ENCODE measurements at places on chromosomes 12 and 14. TPM values are rescaled to one million over a fixed set of nuclear protein-coding genes. Genes with fewer than 3 reads are reported as not detected.

DNA sequence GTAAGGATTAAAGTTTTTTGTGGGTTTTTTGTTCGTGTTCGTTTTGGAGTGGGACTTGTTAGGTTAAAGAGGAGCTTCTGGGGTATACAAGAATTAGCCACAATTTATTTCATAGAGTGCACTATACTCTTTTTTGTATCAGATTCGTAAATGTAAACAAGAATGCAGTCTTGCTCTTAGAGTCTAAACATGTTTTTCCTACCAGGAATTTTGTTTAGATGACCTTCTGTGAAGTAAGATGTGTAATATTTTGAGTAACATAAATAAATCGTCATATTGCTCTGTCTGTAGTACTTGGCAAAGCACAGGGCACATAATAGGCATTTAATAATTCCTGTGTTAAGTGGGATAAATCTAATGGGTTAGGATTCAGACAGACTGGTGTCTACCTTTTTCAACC lies 9.6 kb downstream of the CNOT2 start:
- no peak overlapping the region for H3K27ac ChIP-seq
- H3K4me1 ChIP-seq = peaks cover 4% of the 10 kb centered on the region
- no peaks in the 10 kb centered on the region for H3K36me3 ChIP-seq
- H3K27me3 ChIP-seq = no peaks in the 10 kb centered on the region
- no peak overlapping the region for H3K4me3 ChIP-seq
- DNase-seq = no peak

DNA sequence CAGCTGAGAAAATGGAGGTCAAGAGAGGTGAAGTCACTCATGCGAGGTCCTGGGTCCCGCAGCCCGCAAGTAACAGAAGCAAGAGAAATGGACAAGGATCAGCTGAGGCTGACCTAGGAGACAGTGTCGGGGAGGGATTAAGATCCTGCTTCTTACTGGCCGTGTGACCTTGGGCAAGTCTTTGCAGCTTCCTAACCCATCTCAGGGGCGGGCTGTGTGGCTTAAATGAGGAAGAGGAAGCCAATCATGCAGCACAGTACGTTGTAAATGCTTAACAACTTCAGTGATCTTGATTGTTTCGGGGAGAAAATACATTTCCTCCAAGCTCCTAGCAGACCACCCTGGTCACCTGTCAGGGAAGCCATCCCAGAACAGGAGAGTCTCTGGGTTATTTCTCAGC lies 7.1 kb upstream of the PGF start:
- H3K27me3 ChIP-seq = no peaks in the 10 kb centered on the region
- no peaks in the 10 kb centered on the region for H3K36me3 ChIP-seq
- no peaks in the 10 kb centered on the region for H3K4me1 ChIP-seq
- no peak overlapping the region for H3K4me3 ChIP-seq
- DNase-seq = no peak

DNA sequence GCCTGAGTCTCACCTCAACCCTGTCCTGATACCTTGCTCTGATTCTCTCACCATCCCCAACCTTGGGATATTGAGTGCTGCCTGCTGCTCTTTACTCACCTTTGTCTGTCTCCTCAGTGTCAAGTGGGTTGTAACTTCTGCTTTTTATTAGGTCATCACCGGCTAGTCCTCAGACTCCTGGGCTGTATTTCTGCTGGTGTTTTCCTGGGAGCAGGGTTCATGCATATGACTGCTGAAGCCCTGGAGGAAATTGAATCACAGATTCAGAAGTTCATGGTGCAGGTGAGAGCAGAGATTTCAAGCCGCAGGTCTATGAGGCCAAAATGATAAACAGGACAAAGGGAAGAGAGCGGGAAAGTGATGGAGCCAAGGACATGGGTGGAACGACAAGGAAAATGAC lies 498 bp downstream of the SLC39A2 start:
- DNase-seq = no peak
- no peak overlapping the region for H3K4me3 ChIP-seq

GRCh38 chr12:118611295-118611694 lies 234.9 kb downstream of the SUDS3 start:
- no peaks in the 10 kb centered on the region for H3K4me1 ChIP-seq
- H3K4me3 ChIP-seq = no peak overlapping the region
- H3K36me3 ChIP-seq = no peaks in the 10 kb centered on the region
- no peak overlapping the region for H3K27ac ChIP-seq
- H3K27me3 ChIP-seq = no peaks in the 10 kb centered on the region
- DNase-seq = peak; percentile 13

- no peak overlapping the region for H3K27ac ChIP-seq
- no peaks in the 10 kb centered on the region for H3K36me3 ChIP-seq
- no peaks in the 10 kb centered on the region for H3K27me3 ChIP-seq
Measured at GRCh38 chr14:104388011-104388521, 191.5 kb upstream of the C14orf180 start.

DNA sequence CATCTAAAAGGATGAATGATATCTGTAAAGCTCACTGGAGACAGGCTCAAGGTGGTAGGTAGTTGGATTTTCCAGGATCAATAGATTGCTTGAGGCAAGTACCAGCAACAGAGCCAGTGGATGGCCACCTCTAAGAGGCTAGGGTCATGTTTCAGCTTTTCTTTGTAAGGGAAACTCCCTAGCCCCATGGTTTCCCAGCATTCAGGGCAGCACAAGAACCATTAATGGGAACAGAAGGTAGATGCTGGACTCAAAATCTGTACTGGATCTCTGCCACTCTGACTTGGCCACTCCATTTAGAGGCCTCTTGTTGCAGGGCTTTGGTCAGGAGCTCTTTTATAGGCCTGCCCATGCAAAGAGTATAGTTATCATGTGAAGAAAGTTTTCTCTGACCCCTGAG lies 76.1 kb upstream of the DYRK2 start:
- H3K27me3 ChIP-seq = no peaks in the 10 kb centered on the region
- H3K36me3 ChIP-seq = no peaks in the 10 kb centered on the region
- H3K4me3 ChIP-seq = no peak overlapping the region
- H3K27ac ChIP-seq = no peak overlapping the region
- H3K4me1 ChIP-seq = no peaks in the 10 kb centered on the region

GRCh38 chr14:33916663-33917565 lies 34.0 kb downstream of the EGLN3 start:
- no peaks in the 10 kb centered on the region for H3K4me1 ChIP-seq
- no peaks in the 10 kb centered on the region for H3K27me3 ChIP-seq
- no peak overlapping the region for H3K4me3 ChIP-seq

- no peaks in the 10 kb centered on the region for H3K36me3 ChIP-seq
- H3K4me3 ChIP-seq = no peak overlapping the region
- no peak overlapping the region for H3K27ac ChIP-seq
Measured at GRCh38 chr14:80522936-80523335, 311.6 kb upstream of the DIO2 start.

- no peaks in the 10 kb centered on the region for H3K36me3 ChIP-seq
- DNase-seq = no peak
- no peak overlapping the region for H3K4me3 ChIP-seq
- H3K27ac ChIP-seq = no peak overlapping the region
- H3K4me1 ChIP-seq = no peaks in the 10 kb centered on the region
- H3K27me3 ChIP-seq = no peaks in the 10 kb centered on the region
Measured at GRCh38 chr14:102315121-102315520, 4.4 kb upstream of the ZNF839 start.

DNA sequence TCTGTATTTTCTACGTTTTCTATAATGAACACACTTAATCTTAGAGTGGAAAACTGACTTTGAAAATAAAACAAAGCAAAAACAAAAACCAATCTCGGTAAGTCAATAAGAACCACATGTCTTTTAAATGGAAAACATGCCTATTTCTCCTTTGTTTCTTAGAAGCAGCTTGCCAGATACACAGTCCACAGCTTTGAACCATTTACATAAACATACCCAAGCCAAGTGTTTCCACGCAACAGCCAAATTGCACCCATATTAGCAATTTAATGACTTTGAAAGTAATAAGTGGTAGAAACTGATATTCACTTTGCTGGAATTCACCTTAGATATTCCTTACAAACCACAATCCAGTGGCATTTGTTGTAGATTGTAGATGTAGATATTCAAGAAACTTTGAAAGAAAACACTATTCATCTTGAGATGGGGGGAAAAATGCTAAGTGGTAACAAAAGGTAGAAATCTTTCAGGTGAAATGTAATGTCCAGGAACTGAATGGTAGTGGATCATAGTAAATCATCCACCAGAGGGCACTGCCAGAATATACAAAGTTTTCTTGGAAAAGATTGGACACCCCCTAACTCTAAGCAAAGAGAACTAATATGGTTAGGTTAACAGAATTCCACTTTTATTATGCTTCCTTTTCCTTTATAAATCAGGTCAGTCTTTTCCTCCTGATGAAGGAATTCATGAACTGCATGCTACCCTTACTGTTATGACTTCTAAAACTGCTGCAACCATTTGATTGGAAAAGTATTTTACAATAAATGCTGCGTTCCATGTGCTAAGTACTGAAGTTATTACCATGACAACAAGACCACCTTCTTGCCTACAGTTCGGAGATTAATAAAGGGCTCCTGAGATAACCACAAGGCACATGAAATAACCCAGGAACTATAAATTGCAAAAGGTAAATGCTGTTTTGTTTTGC lies 69.8 kb downstream of the RERG start:
- H3K27me3 ChIP-seq = no peaks in the 10 kb centered on the region
- peak overlapping the region; percentile 52 for H3K27ac ChIP-seq
- no peak overlapping the region for H3K4me3 ChIP-seq
- DNase-seq = no peak
- H3K36me3 ChIP-seq = no peaks in the 10 kb centered on the region

- H3K4me3 ChIP-seq = peak overlapping the region; percentile 79
- peak overlapping the region; percentile 76 for H3K27ac ChIP-seq
- peak; percentile 91 for DNase-seq
- H3K4me1 ChIP-seq = peaks cover 26% of the 10 kb centered on the region
Measured at GRCh38 chr12:53251477-53252348, 16.4 kb upstream of the ESPL1 start.

GRCh38 chr12:63821781-63822251 lies 22.7 kb upstream of the SRGAP1 start:
- no peaks in the 10 kb centered on the region for H3K36me3 ChIP-seq
- peak overlapping the region; percentile 6 for H3K4me3 ChIP-seq

DNA sequence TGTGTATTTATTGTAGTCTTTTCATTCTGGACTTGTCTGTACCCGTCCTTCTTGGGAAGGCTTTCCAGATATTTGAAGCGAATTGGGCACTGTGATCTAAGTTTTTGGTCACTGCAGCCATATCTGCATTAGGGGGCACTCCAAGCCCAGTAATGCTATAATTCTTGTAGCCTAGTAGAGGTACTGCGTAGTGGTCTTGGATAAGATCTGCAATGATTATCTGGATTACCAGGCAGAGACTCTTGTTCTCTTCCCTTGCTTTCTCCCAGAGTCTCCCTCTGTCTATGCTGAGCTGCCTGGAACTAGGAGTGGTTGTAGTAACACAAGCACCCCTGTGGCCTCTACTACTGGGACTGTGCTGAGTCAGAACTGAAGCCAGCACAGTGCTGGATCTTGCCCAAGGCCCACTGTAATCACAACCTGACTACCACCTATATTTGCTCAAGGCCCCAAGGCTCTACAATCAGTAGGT lies 30.0 kb downstream of the SLC38A2 start:
- peak; percentile 29 for DNase-seq
- H3K4me3 ChIP-seq = no peak overlapping the region
- no peaks in the 10 kb centered on the region for H3K4me1 ChIP-seq
- no peaks in the 10 kb centered on the region for H3K27me3 ChIP-seq

DNA sequence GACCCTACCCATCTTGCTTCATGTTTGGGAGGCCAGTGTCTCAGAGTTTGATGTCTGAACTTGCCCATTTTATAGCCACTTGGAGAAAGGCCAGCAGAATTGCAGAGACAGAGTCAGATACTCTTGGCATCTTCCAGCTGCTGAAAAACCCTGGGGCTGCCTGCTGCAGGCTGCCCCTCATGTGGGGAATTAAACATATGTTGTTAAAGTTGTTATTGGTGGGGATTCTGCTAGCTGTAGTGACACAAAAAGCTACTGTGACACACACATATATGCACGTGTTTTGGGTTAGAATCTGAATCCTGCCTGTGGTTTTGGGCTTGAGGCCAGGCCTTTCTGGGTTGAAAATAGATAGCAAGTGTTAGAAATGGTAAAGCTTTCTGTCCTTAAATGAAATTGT lies 1288.4 kb downstream of the AACS start:
- H3K4me1 ChIP-seq = no peaks in the 10 kb centered on the region
- no peaks in the 10 kb centered on the region for H3K36me3 ChIP-seq
- H3K27me3 ChIP-seq = no peaks in the 10 kb centered on the region
- H3K4me3 ChIP-seq = no peak overlapping the region
- no peak overlapping the region for H3K27ac ChIP-seq

DNA sequence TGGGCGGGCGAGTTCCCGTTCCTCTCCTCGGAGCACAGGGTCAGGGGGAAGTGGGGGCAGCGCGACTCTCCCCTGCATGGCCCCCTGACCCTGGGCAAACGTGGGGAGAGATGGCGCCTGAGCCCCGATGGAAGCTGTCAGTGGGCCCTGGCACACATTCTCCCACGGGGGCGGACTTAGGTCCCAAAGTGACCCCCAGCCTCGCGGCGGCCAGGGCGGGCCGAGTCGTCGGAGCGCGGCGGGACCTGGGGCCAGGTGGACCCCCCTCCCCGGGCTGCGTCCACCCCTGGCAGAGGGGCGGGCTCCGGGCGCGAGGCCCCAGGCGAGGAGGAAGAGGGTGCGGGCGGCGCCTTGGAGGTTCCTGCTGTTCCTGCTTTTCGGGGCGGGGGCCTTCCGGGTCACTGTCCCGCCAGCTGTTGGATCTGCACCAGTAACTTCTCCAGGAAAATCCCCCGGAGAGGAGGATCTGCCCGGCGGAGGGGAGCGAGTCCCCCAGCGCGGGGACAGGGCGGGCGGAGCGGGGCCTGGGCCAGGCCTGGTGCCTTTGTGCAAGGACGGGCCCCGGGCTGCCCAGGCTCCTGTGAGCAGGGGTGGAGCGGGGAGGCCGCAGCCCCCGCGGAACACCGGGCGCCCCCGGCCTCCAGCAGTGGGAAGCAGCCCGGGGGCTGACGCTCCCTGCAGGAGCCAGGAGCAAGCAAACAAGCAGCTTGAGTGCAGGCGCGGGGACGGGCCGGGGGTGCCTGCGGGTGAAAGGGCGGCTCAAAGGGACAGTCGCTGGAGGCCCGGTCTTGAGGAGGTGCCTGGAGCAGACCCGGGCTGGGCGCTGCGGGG lies 15.3 kb downstream of the TNFAIP2 start:
- peaks cover 6% of the 10 kb centered on the region for H3K4me1 ChIP-seq
- peaks cover 26% of the 10 kb centered on the region for H3K36me3 ChIP-seq
- H3K27me3 ChIP-seq = no peaks in the 10 kb centered on the region

CCDC177 gene
- 0.22 TPM for total RNA-seq

TMPRSS12 gene
- not detected for total RNA-seq

ADAM20 gene
- 0.14 TPM for total RNA-seq

LHX5 gene
- total RNA-seq = not detected

Data from adrenal gland (tissue), 19 donors.